ENCODE measurements at places on chromosomes 6 and 20.

DNA sequence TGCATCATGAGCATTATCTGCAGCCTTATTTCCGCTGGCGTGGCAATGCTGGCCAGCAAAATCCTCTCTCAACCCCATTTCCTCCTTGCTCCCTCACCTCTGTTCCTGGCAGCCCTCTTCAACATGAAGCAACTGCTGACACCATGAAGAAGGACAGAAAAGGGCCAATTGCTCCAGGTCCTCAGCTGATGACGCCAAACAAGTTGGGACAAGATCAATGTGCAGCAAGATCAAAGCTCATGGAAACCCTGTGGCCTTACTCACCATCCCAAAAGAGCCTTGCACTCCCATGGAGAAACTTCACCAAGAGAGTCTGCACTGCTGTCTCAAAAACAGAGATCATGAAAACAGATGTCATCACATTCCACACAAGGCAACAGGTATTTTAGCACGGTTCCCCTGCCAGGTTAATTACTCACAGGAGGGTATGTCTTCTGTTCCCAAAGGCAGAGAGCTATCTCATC is 7.4 kb downstream of the GFOD1 start:
- DNase-seq: no peak

DNA sequence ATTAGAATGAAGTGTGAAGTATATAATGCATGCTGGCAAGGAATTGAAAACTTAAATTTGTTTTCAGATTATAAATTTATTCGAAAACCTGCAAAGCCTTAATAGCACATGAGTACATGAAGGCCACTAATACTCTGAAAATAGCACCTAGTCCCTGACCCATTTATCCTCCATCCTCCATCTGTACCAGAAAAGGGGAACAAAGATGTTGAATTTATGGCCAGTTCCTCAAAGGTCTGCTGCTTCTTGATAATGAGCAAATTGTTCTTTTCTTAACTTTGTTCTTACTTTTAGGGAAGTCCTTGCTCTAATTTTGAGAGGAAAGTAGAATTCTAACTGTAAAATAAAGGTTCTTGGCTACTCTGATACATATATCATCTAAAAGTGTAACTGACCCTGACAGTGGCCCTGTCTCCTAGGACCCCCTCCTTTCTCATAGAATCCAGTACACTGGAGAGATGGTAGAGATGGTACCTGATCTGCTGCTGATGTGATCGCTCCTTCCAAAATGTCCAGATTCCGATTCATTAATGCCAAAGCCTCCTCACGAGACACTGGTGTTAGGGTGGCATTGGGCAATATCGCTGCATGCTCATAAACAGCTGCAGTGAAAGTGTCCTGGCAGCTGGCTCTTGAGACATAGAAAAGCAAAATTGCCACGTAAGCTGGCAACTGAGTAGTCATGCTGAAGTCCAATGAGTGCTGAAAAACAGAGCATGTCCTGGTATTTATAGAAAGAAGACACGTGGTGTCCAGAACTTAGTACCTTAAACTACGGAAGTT is at the start of gene VNN1:
VNN1 (minus strand) TSS at position 704 of the 783 bp plus-strand sequence; CDS start at position 684, 20 bp downstream.
- DNase-seq: peak; percentile 93

DNA sequence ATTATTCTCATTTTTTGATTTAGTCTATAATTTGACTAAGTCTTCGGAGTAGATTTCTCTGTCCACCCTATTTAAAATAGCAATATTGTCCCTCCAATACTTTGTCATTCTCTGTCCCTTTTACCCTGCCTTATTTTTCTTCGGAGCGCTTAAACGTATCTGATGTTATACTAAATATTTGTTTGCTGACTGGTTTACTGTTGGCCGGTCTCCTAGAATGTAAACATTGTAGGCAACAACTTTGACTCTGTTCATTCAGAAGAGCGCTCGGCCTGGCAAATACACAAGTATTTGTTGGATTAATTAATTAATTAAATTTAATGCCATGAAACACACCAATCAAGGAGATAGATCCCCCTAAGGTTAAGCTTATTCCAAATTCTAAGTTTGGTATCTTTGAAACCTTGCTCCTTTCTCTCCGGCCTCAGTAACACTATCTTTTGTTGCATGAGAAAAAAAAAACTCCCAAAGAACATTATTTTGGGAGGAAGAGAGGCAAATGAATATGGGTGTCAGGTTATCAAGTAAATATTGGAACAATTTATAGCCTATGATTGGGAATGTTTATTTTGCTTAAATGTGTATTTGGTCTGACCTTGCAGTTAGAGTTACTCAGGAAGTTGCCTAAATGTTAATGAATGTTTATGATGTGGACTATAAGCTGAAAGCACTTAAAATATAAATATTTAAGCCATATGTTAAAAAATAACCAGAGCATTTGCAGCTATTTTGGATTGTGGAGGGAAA is 231.1 kb downstream of the SOX4 start:
- no peak for DNase-seq

DNA sequence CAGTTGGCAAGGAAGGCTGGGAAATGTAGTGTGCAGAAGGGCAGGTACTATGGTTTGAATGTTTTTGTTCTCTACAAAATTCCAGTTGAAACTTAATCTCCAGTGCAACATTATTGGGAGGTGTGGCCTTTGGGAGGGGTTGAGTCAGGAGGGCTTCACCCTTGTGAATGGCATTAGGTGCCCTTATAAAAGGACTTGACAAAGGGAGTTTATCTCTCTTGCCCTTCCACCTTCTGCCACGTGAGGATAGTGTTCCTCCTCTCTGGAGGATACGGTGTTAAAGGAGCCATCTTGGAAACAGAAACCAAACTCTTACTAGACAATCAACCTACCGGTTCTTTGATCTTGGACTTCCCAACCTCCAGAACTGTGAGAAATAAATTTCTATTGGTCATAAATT is 82.2 kb upstream of the LRFN2 start:
- DNase-seq: peak; percentile 42

DNA sequence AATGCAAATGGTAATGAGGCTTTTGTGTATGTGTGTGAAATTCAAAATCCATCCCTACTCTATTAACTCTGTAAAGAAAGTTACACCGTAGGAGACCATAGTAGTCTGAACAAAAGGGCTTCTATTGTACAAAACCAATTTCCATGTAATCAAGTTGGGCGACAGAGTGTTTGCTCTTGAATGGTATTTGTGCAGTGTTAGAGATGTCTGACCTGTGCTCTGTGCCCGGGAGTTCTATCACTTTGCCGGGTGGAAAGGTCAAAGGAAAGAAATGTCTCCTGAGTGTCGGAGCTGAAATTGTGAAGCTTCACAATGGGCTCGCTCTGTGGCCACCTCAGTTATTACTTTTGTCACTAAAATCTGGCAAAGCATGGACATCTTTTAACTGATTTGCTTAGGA is 312.0 kb downstream of the SAMD5 start:
- DNase-seq: no peak

- no peak for DNase-seq
These were observed 116.4 kb upstream of the THBS2 start for GRCh38 chr6:169370054-169370453.

GRCh38 chr6:17149571-17149970 is 47.7 kb downstream of the STMND1 start:
- no peak for DNase-seq

GRCh38 chr6:69848552-69848951 is 17.8 kb upstream of the COL19A1 start:
- no peak for DNase-seq

GRCh38 chr6:44386929-44387345 is 569 bp upstream of the CDC5L start:
- peak; percentile 70 for DNase-seq

GRCh38 chr6:28212510-28213212 is 12.4 kb upstream of the ZSCAN9 start:
- DNase-seq: peak; percentile 99

- DNase-seq: peak; percentile 81
These were observed 51.2 kb upstream of the RANBP9 start for GRCh38 chr6:13762611-13763441.

DNA sequence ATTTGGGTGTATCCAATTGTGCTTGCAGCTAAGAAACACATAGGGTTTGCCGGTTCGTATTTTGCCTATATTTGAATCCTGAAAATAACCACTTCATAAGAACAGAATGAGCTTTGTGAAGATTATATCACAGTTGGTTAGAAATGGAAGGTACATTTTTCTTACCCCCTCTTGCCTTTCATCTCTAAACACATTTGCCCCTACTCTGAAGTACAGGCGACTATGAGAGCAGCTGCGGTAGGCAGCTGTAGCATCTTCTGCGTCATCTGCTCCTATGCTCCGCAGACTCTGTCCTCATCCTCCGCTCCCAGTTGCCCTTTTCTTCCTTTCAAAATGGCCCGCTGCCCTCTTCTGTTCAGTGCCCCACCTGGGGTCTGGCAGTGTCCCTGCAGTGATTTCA is 47.6 kb upstream of the REV3L start:
- no peak for DNase-seq

- DNase-seq: no peak
These were observed 33.2 kb upstream of the TASP1 start for GRCh38 chr20:13671916-13672378.

GRCh38 chr6:129777371-129777770 is 67.4 kb upstream of the ARHGAP18 start:
- DNase-seq: no peak

- DNase-seq: peak; percentile 95
These were observed 18.6 kb upstream of the SLCO4A1 start for GRCh38 chr20:62623488-62624324.

GRCh38 chr20:40807821-40808170 is 118.8 kb upstream of the MAFB start:
- no peak for DNase-seq

DNA sequence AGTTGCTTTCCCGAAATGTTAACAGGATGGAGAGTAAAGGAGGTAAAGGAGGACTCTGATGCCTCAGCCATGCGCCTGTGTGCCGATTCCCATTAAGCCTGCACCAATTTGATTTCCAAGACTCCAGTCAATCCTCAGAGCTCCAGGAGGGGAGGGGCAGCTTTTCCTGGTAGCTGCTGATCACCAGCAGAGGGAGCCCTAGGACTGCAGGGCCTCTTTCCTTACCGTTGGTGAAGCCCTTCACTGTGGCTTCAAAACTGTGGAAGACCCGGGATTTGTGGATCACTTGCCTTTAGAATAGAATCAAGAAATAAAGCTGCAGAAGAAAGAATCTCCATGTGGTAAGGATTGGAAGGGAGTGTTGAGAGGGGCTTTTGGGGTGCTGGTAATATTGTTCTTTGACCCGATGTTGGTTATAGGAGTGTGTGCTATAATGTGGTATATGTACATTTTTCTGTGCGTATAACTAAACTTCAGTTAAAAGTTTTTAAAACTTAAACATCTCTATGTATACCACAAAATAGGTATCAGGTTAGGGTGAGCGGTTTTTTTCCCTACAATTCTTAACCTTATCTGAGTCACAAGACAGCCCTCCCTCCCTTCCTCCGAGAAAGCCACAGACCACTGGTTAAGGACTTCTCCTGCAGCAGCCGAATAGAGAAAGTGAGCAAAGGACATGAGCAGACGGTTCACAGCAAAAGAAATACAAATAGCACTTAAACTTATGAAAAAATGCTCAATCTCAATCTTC is 6.9 kb upstream of the OSER1 start:
- DNase-seq: peak; percentile 85

GRCh38 chr20:43983359-43983758 is 68.7 kb downstream of the TOX2 start:
- DNase-seq: peak; percentile 37

DNA sequence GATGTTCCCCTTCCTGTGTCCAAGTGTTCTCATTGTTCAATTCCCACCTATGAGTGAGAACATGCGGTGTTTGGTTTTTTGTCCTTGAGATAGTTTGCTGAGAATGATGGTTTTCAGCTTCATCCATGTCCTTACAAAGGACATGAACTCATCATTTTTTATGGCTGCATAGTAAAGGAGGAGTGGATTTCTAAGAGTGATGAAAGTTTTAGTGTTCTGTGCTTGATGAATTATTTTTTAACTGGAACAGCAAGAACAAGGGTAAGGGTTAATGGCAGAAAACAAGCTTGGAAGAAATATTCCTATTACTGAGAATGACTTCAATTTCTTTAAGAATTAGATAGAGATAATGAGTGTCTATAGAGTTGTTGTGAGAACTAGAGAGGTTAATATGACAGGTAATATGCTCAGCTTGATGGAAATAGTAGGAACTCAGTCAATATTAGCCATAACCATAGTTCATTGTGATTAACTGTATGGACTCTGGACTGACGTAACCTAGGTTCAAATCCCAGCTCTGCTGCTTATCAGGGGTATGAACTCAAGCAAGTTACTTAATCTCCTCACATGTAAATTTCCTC is 190.0 kb downstream of the RPS12 start:
- DNase-seq: no peak

- DNase-seq: no peak
These were observed 43.2 kb upstream of the TXNDC5 start for GRCh38 chr6:7953753-7954152.

DNA sequence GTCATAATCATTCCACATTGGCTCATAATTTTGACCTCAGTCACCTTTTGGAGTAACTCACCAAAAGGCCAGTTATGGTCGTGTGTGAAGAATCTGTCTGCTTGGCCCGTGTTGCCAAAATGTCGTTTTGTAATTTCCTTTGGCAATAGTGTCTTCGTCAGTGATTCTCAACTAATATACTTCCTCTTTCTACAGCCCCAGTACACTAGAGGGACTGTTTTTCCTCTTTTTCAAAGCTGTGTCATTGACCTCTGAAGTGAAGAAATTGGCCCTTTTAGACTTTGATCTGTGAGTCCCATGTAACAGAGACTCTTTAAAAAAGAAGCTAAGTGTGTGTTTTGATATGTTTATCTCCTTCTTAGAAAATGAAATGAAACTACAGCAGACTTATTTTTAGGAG is 5.2 kb downstream of the FOXO3 start:
- DNase-seq: peak; percentile 95

DNA sequence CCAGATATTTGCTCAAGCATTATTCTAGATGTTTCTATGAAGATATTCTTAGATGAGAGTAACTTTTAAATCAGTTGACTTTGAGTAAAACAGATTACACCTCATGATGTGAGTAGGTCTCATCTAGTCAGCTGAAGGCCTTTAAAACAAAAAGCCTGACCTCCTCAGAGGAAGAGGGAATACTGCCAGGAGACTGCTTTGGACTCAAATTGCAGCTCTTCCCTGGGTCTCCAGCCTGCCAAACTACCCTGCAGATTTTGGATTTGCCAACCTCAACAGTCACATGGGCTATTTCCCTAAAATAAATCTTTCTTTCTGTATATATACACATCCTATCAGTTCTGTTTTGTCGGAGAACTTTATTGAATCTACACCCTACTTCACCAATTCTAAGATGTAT is 182.5 kb upstream of the TENT5A start:
- no peak for DNase-seq

GRCh38 chr20:50470264-50470858 is 39.8 kb upstream of the PTPN1 start:
- DNase-seq: no peak

DNA sequence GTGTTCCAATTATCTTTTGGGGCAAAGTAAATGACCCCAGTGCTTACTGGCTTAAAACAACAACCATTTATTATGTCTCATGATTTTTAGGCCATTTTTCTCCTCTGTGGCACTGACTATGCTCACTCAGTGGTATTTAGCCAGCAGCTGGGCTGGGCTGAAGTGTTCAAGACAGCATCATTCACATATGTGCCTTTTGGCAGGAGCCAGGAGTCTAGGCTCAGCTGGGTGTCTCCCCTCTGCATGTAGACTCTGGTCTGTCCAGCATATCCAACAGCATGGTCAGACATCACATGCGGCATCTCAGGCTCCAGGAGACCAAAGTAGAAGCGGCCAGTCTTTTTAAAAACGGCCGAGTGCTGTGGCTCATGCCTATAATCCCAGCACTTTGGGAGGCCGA is 120.3 kb upstream of the TOP1 start:
- DNase-seq: no peak

- no peak for DNase-seq
These were observed 26.1 kb upstream of the DSP start for GRCh38 chr6:7515363-7515762.
